Fibroblast of skin of right biceps (primary cell): ENCODE measurements at places on chromosomes 2 and 18.

- no peak for DNase-seq
These were observed 45.0 kb downstream of the METTL4 start for GRCh38 chr18:2526329-2526728.

DNA sequence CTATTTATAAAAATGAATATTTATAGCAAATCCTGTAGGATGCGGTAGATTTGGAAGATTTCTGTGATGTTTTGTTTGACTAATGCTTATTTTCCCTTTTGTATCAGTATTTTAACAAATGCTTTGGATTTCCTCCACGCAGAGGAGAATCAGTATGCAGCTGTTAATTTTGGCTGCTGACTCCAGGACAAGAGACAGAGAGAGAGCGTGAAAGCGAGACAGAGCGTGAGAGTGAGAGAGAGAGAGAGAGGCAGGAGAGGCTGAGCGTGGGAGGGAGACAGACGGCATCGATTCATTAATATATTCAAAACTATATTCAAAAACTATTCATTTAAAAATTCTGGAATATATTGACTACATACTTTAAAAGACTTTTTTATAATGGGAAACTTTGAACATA, 62.5 kb downstream of the RRM2 start:
- no peak for DNase-seq

GRCh38 chr2:32772638-32773447, 145.0 kb downstream of the TTC27 start:
- DNase-seq, result peak; percentile 66

GRCh38 chr2:234802071-234802844, 149.6 kb upstream of the SH3BP4 start:
- no peak for DNase-seq

GRCh38 chr18:24014062-24014985, at the start of gene TTC39C:
Gene TTC39C, plus strand, starts transcription at chr18:24014754. Its CDS starts 118 bp downstream, at chr18:24014872.
- DNase-seq, result peak; percentile 73

DNA sequence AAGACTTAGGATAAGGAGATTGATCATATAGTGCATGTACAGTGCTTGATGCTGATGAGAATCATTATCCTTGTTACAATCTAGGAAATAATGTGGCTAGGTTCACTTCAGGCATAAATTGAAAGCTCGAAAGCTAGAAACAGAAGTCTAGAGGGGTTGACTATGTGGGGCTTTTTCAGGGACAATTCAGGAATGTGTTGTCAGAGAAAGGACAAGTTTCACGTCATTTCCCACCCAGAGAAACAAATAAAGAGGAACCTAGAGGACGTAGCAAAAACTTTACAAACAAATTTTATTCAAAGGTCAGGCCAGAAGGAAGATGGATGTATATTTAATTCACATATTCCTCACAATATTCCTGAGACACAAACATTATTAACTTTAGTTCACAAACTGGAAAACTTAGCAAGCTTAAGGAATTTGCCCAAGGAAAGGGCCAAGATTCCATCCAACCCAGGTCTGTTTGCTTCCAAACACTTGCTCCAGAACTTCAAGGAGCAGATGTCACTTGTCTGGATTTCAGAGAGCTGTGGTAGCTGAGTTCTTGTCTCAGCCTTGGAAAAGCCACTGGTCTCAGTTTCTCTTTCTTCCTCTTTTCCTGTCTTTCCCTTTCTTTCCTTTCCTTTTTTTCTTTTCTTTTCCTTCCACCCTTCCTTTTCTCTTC, 7.4 kb downstream of the CYRIA start:
- no peak for DNase-seq

DNA sequence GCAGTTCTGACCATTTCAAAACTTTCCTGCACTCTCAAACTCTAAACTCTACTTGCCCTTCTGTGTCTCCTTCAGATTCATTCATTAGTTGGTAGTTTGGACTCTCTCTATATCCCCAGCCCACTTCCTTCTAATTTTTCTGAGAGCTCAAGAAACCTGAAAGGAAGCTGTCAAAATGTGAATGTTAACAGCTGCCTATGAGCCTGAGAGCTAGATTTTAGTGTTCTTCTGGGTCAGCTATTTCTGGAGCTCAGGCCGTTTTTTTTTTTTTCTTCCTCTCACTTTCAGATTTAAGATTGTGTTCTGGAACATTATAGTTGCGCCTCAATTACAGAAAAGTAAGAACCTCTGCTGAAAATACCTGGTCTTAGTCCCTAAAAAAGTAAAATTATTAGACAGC, 73.1 kb downstream of the RTN4 start:
- no peak for DNase-seq
